Activated CD4-positive, alpha-beta T cell treated with anti-CD3 and anti-CD28 coated beads for 48 hours (primary cell): ENCODE measurements at places on chromosomes 6 and 20.

DNA sequence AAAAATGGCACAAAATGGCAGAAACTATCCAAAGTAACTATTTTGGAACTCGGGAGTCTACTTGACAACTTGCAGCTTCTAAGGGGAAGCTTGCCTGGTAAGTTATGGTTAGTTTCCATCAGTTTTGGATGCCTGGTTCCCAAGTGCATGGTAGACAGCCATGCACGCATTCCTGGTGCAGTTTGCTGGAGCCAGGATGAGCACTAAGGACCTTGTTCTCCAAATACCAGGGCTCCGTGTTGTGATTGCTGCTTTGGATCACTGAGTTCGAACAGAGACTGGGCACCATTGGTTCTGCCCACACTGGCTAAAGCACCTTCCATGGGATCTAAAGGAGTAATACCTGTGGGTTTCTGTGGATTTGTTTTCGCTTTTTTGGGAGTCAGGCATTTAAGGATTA lies 103.7 kb downstream of the FAM120B start:
- DNase-seq: no peak

DNA sequence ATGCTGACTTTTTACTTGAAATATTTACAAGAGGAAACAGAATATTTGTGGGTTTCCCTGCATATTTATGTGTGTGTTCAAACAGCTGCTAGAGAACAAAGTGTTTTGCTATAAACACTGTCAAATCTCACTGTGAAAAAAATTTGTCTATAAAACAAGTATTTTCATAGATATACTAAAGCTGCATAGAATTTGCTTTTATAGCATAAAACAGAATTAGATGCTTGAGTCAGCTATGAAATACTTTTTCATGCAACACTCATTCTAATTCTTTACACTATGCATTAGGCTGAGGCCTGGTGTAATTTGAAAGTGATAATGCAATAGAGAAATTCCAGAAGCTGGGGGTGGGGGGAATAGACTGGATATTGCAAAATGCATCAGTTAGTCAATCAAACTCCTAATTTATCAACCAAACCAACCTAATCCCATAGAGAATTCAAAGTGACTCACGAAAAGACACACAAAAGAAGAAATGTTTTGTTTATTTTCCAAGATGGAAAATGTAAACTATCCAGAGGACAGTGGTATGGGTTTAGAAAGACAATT lies 148.2 kb downstream of the LAMA2 start:
- no peak for DNase-seq

DNA sequence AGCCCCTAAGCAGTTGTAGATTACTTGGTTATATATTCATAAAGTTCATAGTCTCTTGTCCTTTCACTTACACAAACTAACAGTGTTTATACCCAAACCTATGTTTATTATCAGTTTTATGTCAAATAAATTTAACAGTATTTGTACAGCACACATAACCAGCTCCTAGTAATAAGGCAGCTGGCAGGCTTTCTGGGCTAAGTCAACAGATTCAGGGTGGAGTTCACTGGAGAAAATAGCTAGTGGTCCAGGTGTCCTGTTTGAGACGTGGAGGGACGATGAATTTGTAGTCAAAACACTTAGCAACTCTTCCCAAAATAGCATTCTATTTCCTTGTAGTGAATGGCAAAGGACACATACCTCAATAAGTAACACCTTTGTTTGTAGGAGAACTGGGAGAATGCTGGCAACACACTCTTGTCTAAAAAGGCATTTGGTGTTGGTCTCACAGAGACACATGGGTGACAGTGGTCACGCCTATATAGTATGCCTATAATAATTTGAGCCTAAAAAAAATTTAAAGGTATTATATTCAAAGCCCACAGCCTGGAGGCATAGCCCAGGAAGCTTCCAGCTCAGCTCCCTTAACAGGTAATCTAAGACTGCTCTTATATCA lies 156.4 kb upstream of the CARMIL1 start:
- DNase-seq: no peak

DNA sequence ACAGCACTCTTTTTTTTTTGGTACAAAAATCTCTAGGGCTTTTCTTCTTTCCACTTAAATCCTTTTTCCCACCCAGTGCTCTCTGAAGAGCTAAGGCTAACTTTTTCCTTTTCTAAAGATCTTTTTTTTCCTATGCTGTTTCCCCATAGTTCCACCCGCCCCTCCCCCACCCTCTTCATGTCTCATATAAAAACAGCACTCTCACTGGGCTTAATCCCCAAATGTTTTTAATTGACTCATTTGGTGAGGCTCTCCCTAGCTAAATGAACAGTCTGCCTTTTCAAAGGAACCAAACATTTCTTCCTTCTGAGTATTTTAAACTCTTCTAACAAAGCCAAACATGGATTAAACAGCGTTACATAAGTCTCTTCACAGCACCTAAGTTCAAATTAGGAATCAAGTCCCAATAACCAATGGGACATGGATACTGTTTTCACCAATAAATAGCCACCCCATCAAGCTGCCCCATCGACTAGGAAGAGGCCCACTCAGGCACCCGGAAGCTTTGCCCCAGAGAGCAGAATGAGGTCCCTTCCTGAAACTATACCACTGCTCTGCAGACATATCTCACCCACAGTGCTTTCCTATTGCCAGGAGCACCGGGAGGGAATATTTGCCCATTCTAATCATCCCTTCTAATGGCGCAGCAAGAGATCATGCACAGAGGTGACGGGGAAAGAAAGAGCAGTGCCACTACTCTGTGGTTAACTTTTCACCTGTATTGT lies 63.7 kb downstream of the ATXN1 start:
- DNase-seq: no peak

GRCh38 chr20:14344746-14345145 lies 7.3 kb upstream of the FLRT3 start:
- no peak for DNase-seq

- no peak for DNase-seq
These were observed 21.5 kb downstream of the ACSS1 start for GRCh38 chr20:25036331-25036936.

DNA sequence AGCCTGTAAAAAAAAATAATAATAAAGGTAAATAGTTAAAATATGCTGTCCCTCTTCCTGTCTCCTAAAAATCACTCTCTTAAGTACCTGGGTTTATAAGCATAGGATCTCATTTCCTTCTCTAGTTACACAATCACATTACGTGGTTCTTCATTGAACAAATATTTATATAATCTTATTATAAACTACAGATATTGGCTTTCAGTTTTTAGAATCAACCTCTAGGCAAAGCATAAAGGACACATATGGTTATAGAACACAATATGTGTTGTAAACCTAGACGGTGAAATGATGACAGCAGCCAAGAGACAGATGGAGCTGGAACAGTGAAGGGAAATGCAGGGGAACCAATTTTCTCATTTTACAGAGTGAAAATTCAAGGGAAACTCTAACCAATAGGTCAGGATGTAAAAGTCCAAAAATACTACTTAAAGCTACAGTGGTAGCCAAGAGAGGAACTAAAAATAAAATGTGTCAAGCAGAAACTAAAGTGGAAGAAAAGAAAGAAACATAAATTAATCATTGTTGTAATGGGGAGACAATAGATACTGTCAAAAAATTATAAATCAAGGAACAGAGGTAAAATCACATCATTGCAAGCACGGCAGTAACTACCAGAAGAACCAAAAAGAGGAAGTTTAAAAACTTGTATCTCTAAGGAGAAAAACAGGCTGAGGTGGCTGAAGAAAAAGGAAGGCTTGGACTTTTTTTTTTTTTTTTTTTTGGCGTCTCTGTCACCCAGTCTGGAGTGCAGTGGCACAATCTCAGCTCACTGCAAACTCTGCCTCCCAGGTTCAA lies 82.8 kb upstream of the CDYL start:
- no peak for DNase-seq

GRCh38 chr20:36481380-36482043 lies 59.8 kb upstream of the MYL9 start:
- no peak for DNase-seq

GRCh38 chr6:40958738-40959137 lies 80.3 kb downstream of the UNC5CL start:
- no peak for DNase-seq

DNA sequence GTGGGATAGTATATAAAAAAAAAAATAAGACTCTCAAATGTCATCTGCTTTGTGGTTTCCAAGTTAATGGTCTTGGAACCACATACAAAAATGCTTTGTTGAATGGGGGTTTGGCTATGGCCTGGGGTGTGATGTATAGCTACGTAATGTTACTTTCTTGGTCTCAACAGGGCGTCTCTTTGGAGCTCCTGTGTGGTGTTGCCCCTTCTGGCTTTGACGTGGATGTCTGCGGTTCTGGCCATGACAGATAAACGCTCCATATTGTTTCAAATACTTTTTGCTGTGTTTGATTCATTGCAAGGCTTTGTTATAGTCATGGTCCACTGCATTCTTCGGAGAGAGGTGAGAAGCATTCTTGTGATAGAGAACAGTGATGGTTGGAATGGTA lies 457.7 kb downstream of the LMBRD1 start:
- no peak for DNase-seq

GRCh38 chr6:96743496-96743895 lies 93.8 kb downstream of the GPR63 start:
- DNase-seq: no peak

- DNase-seq: no peak
These were observed 230.0 kb upstream of the BTBD3 start for GRCh38 chr20:11687546-11688292.

- no peak for DNase-seq
These were observed 143.6 kb downstream of the ALDH8A1 start for GRCh38 chr6:134806180-134806798.

DNA sequence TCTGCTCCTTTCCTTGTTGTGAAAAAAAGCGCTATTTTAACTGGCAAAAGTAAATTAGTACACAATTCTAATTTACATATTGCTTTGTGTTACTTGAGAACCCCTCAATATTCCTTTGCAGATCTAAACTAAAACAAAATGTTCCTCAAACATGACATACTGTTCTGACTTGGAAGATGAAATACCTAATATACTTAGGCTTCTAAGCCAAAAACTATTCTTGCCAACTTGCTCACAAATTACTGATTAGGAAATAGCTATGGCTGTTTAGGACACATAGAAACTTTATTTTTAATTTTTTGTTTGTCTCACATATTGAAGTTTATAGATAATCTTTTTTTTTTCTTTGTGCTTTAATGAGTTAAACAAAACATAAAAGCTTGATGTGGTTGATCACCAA lies 542.2 kb downstream of the GRIK2 start:
- DNase-seq: no peak

- no peak for DNase-seq
These were observed 37.0 kb upstream of the IGF2R start for GRCh38 chr6:159931846-159932245.

GRCh38 chr6:32220021-32220420 lies 3.8 kb downstream of the NOTCH4 start:
- no peak for DNase-seq

- no peak for DNase-seq
These were observed 532.1 kb downstream of the PRKN start for GRCh38 chr6:162195441-162195840.

- no peak for DNase-seq
These were observed 2.9 kb upstream of the TRIM39 start for GRCh38 chr6:30323806-30324205.

DNA sequence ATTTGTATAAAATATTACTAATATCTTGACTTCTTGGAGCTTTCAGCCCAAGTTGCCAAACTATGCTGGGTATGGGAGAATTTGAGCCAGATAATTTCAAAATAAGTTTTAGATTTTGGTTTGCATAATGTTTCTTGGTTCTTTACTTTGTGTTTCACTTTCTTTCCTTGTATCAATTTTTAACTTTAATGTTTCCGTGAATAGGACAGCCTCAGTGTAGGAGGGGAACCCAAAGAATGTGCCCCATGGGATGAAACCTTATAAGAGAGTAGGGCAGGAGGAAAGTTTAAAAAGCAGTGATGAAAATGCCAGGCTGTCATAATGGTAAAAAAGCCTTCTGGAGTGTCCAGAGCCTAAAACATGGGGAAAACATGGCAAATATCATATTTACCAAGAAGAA lies 252.4 kb upstream of the IRAK1BP1 start:
- no peak for DNase-seq

- no peak for DNase-seq
These were observed 1.8 kb downstream of the MOCS1 start for GRCh38 chr6:39932386-39932910.

DNA sequence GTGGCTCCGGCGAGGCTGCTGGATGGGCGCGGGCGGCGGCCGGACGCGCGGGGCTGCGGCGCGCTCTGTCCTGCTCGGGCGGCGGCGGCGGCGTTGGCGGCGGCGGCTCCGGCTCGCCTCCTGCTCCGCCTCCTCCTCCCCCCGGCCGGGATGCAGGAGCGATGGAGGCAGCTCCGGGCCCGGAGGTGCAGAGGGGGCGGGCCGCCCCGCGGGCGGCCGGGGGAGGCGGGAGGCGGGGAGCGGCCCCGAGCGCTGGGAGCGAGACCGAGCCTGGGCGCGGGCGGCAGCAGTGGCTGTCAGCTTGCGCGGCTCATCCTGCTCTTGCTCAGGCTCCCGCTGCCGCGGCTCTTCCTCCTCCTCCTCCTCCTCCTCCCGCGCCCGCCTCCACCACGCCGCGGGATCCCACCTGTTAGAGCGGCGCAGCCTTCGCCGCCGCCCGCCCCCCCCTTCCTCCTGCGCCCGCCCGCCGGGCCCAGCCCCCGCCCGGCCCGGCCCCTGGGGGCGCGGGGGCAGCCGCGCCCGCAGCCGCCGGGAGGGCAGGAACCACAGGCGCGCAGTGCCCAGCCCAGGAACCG lies at the start of gene NOL4L:
TSS of gene NOL4L (minus strand) at position 323 of the 575 bp plus-strand sequence. CDS start 443 bp downstream, outside the sequence.
- peak; percentile 50 for DNase-seq

GRCh38 chr6:140344142-140344913 lies 969.9 kb upstream of the CITED2 start:
- no peak for DNase-seq

GRCh38 chr6:91697010-91697695 lies 1110.3 kb upstream of the MAP3K7 start:
- DNase-seq: no peak

GRCh38 chr20:63946986-63947637 lies 9.1 kb downstream of the UCKL1 start:
- DNase-seq: no peak

GRCh38 chr6:105564121-105564902 lies 161.4 kb upstream of the PREP start:
- DNase-seq: no peak

- no peak for DNase-seq
These were observed 5.3 kb upstream of the FBXO9 start for GRCh38 chr6:53059648-53060589.

DNA sequence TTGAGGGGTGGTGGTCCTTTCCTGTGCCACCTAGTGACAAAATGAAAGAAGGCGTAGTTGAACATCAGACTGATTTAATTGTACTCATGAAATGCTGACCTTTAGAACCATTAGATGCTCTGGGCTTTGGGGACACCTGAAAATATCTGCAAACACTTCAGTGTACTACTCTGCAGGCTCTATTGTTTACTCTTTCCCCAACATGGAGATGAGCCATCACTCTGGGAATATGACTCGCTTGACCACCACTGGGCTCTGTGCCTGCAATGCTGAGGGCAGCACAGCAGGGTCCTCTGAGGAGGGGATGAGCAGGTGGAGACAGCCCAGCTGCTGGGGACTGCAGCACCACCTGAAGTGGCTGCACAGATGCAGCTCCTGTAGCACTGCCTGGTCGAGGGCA lies 74.8 kb upstream of the SLC24A3 start:
- no peak for DNase-seq

- no peak for DNase-seq
These were observed 5.3 kb upstream of the STX11 start for GRCh38 chr6:144144996-144145395.
